ENCODE measurements at places on chromosomes 5 and 9. TPM values are rescaled to one million over a fixed set of nuclear protein-coding genes. Genes with fewer than 3 reads are reported as not detected.

Gene SAPCD2
- total RNA-seq: 36.7 TPM

Gene RAB14
- 78.5 TPM for total RNA-seq

Gene BAAT
- 0.07 TPM for total RNA-seq

Gene DOLPP1
- total RNA-seq: 12.6 TPM

Gene CCNJL
- 4.0 TPM for total RNA-seq

Gene PCDHGA9
- total RNA-seq: 4.3 TPM

Gene PFN3
- total RNA-seq: not detected

Gene C7
- total RNA-seq: not detected

Gene KIF12
- total RNA-seq: 0.22 TPM

Gene BTNL8
- not detected for total RNA-seq

Gene TLX3
- not detected for total RNA-seq

Gene QRFP
- not detected for total RNA-seq

Gene FOXD4L4
- 0.29 TPM for total RNA-seq

Gene CDC25C
- 13.0 TPM for total RNA-seq

Gene EHMT1
- 60.1 TPM for total RNA-seq

Gene KIF27
- total RNA-seq: 4.4 TPM

Gene SLC22A4
- 3.9 TPM for total RNA-seq

Gene TMOD1
- 1.2 TPM for total RNA-seq
